ENCODE measurements at places on chromosomes 11 and 22.
A peak's percentile ranks its signal among the peaks of the same experiment; 100 is the strongest.

DNA sequence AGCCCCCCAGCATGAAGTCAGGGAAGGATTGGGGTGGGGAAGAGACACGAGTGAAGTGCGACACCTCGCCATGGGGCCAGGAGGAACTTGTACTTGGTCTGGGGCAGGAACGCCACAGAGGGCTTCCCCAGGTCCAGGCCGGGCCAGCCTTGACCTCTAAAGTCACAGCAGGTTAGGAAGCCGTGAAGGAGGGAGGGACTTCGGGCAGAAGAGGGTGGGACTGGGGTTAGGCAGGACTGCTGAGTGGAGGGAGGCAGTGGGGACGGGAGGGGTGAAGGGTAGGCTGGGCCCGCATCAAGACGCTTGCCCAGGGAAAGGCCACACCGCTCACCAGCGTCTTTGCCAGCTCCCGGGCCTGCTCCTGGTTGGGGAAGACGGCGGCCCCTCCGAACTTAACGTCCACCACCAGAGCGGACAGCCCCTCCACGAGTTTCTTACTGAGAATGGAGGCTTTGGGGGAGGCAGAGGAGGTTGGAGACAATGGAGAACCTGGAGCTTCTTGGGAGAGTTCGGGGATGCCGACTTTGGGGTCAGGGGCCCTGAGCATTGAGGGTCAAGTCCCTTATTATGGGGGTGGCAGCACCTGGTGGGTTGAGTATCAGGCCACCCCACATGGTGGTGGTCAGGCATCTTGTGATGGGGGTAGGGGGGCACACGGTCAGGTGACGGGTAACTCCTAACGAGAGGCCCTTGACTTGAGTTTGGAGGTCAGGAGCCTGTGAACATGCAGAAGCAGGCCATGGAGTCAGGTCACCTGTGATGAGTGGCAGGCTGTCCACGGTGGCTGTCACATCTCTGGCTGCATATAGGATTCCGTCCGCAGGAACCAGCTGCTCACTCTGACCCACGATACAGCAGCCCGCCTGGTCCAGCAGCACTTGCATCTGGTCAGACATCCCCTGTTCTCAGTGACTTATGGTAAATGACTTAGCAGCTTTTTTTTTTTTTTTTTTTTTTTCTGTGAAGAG is 1.7 kb upstream of the SCO2 start:
- DNase-seq: no peak

DNA sequence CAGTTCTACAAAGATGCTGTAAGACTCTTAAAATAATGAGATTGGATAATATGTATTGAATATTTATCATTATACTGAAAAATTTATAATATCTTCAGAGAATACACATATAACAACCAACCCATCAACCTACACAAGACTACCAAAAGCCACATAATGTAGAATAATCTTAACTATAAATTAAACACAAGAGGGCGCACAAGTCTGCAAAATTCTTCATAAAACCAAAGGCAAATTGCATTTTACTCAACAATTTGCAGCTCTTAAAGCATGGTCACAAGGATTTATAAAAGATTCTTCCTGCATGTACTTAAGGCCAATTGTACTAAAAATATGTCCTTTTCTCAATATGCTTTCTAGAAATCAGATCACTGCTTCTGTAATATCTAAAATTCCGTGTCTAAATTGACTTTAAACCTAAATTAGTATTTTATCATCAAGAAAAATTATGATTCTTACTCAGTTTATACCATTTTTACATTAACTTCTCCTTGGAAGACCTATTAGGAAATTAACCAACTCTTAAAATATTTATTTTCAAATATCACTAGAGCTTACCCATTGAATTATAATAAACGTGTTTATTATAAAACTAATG is 79.0 kb downstream of the TTC28 start:
- no peak for DNase-seq

GRCh38 chr11:6505577-6506240 is 8.6 kb downstream of the DNHD1 start:
- no peak for DNase-seq

GRCh38 chr11:75810637-75811390 is 4.2 kb upstream of the UVRAG start:
- DNase-seq: no peak

- no peak for DNase-seq
Observed at GRCh38 chr11:95780544-95780943, 9.0 kb downstream of the FAM76B start.

- no peak for DNase-seq
Observed at GRCh38 chr11:36069576-36070212, 125.8 kb downstream of the LDLRAD3 start.

- no peak for DNase-seq
Observed at GRCh38 chr22:17369439-17370025, at the start of gene CECR2. CECR2 (plus strand) TSS chr22:17369460; CDS start chr22:17369784, 324 bp downstream.

DNA sequence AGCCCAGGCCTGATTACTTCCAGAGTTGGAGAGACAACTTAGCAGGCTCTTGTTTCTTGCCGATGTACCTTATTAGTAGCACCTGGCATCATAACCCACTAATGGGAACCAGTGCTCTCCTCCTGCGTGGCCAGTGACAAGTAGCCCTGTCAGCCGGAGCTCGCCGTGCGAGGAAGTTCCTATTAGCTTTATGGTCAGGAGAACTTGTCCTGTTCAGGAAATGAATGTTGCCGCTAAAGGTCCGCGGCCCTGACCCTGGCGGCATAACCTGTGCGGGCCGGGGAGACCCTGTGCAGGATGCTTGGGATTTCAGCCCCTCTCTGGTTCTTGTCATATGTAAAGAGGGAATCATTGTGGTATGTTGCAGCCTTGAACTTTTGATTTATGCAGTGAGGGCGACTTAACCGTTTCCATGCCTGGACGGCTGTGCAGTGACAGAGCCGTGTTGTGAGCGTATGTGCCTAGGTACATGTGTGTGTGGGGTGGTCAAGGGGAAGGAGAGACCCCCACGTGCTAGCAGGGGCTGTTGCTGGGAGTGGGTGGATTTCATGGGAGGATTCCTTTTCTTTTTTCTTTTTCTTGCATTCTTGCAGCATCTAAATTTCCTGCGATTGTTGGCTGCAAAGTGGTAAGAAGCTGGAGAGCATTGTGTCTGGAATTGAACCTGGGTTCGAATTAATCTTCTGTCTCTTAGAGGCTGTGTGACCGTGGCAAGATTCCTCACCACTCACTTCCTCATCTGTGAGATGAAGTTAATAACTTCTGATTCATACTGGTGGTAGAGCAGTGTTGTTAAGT is 15.2 kb downstream of the ZBTB16 start:
- DNase-seq: no peak

GRCh38 chr11:97502201-97502600 is 1112.4 kb downstream of the JRKL start:
- no peak for DNase-seq

DNA sequence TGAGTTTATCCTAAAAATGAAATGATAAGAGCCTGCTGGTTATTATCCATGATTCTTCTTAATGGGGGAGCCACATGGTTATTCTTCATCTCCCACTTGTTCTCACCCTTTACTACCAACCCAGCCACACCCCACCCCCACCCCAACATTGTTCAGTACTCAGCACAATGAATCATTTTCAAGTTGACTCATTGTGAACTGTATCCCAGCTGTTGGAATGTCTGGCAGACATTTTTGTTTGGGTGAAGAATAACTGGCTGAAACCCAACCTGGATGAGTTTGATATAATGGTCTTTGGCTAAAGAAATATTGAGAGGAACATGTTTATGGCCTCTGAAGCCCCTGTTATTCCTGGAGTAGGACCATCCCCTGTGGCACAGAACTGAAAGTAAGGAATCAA is 136.2 kb downstream of the ELP4 start:
- no peak for DNase-seq

DNA sequence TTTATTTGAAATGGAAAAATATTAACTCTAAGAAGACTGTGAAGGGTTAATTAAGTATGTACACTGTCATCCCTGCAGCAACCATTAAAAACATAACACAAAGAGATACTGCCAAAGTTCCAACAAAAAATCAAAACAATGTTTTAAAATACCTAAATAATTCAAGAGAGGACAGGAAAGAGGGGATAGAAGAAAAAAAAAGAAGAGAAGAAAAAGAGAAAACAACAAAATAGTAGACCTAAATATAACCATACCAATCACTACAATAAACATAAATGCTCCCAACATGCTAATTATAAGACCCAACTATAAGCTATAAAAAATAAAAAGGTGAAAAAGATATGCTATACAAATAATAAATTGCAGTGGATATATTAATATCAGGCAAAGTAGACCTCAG is 20.1 kb downstream of the GNB1L start:
- DNase-seq: no peak

GRCh38 chr11:8717876-8718753 is 35.5 kb downstream of the RPL27A start:
- no peak for DNase-seq

GRCh38 chr11:47374720-47375019 is 3.7 kb downstream of the SPI1 start:
- DNase-seq: no peak

GRCh38 chr11:17579451-17579850 is 32.4 kb downstream of the OTOG start:
- DNase-seq: no peak

- DNase-seq: peak; percentile 48
Observed at GRCh38 chr11:96341211-96342013, 1.6 kb downstream of the MAML2 start.

- DNase-seq: no peak
Observed at GRCh38 chr11:116505298-116506262, 267.2 kb downstream of the BUD13 start.

DNA sequence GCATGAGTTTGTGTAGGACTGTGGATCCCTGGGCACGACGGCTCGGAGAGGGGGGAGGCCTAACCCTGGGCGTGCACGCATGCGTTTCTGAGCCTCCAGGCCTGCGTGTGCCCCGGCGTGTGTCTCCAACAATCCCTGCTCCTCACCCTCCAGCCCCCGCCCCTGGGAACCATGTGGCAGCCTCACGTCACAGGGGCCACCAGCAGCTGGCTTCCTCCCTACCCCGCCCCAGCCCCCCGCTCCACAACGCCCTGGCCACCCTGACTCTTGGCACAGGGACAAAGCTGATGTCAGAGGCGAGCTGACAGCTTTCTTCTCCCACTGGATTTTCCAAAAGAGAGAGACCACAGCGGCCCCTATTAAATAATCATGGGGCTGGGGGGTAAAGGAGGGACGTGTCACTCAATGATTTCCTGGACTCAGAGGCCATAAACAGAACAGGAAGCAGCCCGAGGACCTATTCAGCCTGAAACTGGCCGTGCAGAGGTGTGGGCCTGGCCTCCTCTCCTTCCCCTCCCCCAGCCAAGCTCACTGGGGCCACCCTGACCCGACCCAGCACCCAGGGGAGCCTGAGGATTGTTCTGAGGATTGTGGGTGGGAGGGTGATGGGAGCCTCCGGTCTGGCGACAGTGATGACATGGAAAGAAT is 6.8 kb upstream of the LIF start:
- no peak for DNase-seq

GRCh38 chr11:57566905-57567514 is 462 bp downstream of the UBE2L6 start:
- DNase-seq: peak; percentile 28

DNA sequence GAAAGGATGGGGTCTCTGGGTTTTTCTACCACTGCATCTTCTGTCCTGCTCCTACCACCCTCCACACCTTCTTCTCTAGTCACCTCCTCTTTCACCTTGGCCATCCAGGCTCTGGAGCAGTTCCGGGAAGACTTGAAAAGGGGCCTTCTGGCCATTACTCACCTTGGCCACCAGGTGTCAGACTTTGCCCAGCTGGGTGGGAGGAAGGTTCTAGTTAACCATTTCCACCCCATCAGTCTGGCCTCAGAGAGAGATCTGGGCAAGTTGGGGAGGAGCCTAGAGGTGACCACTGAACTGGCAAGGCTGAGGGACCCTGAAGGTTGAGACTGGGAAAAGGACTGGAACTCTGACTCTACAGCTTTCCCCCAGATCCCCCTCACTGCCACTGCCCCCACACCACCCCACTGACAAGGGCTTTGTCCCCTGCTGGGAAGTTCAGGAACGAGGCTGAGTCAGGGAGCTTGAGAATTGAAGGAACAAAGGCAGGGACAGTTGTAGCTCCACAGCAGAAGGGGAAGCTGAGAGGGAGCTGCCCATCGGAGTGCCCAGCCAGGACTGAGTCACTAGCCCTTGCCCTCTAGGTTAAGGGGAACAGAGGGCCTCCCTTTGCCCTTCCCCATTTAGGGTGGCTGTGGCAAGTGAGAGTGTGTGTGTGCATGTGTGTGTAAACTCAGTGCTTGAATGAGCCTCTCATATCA is 3.7 kb upstream of the POLD4 start:
- peak; percentile 54 for DNase-seq

- DNase-seq: no peak
Observed at GRCh38 chr11:77207618-77208313, 79.7 kb downstream of the MYO7A start.

GRCh38 chr11:45181193-45181888 is 34.9 kb downstream of the PRDM11 start:
- no peak for DNase-seq

- no peak for DNase-seq
Observed at GRCh38 chr11:9002920-9003572, 755 bp downstream of the NRIP3 start.

- no peak for DNase-seq
Observed at GRCh38 chr22:48554893-48555572, 1272.6 kb downstream of the BRD1 start.

DNA sequence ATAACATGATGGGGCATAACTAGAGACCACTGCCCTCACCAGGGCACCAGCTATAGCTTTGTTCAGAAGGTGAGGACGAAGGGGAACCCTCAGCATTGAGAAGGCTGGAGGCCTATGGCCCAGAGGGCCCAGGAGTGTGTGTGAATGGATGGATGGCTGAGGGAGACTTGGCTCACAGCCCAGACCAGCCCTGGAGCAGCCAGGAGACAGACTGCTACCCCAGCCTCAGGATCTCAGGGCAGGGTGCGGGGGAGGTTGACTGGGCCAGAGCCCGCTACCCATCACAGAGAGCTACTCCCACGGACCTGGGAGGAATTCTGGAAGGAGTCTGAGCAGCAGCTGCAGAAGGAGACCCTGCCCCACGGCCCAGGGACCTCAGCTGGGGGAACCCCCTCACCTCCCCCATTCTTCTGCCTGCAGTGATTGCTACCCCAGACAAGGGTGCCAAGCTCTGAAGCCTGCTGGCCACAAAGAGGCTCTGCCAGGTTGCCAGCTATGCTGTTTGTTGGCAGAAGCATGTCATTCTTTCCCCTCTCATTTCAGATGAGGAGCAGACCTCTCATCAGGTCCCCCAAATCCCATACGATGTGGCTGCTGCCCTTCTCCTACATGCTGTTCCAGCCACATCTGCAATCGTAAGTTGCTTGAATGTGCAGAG is 5.4 kb upstream of the CSDC2 start:
- no peak for DNase-seq

- DNase-seq: no peak
Observed at GRCh38 chr22:26174280-26174679, 5.0 kb downstream of the SEZ6L start.

DNA sequence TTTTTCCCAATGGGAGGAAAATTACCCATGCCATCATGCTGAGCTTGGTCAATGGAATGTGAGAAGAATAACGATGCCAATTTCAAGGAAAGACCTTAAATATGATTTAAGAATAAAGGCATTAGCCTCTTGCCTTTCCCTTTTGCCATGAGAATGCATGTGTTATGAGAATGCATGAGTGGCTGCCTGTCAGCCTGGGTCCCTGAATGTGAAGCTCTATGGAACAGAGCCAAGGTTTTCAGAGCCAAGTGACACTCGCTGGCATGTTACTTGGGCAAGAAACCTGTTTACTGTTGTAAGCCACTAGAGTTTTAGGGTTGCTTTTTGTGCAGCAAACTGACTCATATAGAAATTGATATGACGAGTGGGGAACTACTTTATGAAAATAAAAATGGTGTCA is 75.7 kb downstream of the JRKL start:
- DNase-seq: no peak
